Astrocyte of the hippocampus (primary cell): ENCODE measurements at places on chromosomes 1 and 21.
A peak's percentile ranks its signal among the peaks of the same experiment; 100 is the strongest.

DNA sequence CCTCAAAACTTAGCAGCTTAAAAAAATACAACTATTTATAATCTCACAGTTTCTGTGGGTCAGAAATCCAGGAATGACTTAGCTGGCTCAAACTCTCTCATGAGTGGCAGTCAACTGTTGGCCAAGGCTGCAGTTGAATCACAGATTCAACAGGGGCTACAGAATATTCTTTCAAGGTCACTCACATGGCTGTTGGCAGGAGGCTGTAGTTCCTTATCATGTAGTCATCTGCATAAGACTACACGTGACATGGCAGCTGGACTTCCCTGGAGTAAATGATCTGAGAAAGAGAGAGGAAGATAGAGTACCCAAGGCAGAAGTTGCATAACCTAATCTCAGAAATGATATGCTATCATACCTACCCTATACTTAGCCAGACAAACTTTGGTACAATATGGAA, 75.2 kb upstream of the TSPAN2 start:
- no peak for DNase-seq

- DNase-seq: peak; percentile 84
Observed at GRCh38 chr1:27357281-27358037, 9.3 kb downstream of the MAP3K6 start.

DNA sequence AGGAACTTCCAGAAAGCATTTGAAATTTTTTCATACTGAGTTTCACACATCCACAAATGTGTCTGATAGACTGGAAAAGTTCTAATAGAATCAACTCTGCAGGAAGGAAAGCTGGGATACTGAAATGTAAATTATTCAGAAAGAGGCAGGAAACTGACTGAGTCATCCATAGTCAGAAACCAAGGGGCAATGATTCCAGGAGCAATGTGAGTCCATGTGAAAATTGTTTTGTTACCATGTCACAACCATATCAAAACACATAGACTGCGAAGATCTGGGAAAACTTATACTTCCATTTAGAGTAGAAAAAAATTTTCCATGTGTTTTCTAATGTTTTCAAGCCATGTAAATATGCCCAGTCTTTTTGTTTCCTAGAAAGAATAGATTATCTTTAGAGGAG, 142.3 kb upstream of the TMPRSS15 start:
- DNase-seq: peak; percentile 59

DNA sequence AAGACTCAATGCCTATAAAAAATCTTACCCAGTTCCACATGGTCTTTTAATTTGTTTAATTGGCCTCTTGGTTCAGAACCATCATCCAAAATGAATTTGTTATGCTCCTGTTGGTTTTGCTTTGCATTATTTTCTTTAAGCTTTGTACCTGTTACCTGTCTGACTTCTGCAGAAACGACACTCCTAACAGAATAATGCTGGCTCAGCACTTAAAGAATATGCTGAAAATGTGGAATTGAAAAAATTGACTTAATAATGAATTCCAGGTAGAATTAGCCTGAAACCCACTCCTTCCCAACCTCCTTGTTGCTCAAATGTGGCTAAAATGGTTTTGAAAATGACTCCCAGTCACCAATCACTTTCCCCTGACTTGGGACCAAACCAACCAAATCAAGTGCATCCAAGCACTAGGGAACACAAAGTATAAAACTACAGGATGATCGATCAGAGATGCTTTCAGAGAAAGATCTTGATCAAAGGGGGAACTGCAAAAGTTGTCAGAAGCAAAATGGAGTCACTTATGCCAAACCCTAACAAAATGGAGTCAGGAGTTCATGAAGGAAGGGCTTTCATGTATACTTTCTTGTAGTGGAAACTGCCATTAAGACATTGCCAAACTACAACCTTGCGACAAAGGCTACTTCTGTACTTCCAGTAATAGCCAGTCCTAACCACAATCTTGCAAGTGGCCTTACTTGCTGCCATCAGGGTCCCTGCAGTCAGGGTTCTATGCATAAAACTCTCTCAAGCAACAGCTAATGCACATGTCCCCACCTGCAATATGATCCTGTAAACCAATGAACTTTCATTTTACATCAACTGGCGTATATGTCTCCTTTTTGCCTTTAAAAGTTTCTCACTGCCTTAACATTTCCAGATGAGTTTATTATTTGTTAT, 5.4 kb downstream of the GBP7 start:
- no peak for DNase-seq

DNA sequence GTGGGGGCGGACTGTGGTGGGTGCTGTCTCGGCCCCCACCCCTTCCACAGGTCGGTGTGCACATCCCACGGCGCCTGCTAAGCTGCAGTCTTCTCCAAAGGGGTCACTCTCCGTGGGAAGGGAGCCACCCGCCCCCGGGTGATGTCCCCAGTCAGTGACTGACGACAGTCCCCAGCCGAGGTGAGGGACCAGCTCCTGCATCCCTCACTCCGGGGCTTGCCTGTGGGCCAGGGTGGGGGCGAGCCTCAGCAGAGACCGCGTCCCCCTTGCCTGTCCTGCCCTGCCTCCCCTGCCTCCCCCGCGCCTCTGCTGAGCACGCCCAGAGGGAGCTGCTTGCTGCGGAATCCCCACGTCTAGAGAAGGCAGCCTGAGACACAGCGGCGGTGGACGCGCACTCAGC, 35.9 kb upstream of the PDE9A start:
- DNase-seq: no peak

- no peak for DNase-seq
Observed at GRCh38 chr1:205356440-205357139, at the start of gene KLHDC8A. Gene KLHDC8A, minus strand, starts transcription at chr1:205356922. Its CDS starts 13,318 bp downstream, at chr1:205343604.

DNA sequence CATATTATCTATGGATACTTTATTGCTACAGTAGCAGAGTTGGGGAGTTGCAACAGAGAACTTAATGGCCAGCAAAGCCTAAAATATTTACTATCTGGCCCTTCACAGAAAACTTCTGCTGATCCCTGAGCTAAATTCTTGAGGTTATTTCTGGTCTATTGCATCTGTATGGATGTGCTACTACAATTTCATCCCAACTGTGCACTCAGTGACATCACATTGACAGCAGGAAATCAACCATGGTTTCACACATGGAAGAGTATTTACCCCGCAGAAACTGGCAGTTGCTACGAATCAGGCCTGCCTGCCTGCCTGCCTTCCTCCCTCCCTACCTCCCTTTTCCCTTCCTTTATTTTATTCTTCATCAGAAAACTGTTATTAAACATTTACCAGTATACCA, 12.1 kb downstream of the CLCA2 start:
- peak; percentile 29 for DNase-seq

- DNase-seq: no peak
Observed at GRCh38 chr1:200432586-200432985, 22.8 kb upstream of the ZNF281 start.

GRCh38 chr1:153538315-153538821, 2.4 kb downstream of the S100A5 start:
- no peak for DNase-seq

DNA sequence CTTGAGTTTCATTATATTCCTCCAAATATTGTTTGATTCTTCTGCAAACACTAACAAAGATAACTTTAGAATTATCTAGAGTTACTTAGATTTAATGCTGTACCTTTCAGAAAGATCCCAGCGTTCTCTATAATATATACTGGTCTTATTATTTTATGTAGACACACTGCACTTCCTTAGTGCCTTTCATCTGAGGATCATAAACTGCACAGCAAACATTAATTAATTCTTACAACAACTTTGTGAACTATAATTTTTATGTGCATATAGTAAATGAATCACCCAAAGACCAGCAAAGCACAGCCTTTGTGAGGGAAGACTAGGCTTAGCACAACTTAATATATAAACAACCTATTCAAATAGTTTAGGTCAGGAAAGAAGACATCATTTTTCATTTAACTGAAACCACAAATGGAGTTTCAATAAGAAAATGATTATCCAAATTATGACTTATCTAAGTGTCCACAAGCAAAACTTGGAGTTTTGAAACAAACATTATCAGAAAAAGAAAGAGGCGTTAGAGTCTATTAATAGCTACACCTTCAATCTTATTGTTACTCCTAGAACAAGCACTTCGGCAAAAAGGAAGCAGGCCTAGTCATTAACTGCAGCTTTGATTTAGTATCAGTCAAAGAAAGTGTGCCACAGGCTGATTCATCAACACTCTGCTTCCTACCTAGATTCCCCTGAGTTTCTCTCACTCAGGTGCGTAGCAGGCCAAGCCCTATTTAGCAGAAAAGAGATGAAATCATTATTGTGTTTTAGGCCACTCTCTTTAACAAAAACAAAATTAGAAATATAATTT, 22.5 kb upstream of the RC3H1 start:
- DNase-seq: no peak

- peak; percentile 86 for DNase-seq
Observed at GRCh38 chr21:28636752-28637691, 355.7 kb downstream of the LTN1 start.

DNA sequence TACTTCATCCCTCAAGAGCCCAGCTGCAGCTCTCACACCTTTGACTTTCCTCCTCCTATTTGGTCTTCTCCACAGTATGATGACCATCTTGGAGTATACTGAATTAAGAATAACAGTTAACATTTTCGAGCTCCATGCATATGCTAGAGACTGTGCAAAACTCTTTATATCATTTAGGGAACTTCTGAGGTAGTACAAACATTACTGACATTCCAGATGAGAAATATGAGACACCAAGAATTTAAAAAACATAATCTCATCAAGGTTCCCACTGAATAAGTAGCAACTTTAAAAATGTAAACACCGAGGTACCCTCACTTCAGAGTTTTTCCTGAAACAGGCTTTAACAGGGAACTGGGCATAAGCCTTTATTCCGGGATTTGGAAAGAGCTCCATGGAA, 22.7 kb downstream of the FMO3 start:
- DNase-seq: peak; percentile 18

DNA sequence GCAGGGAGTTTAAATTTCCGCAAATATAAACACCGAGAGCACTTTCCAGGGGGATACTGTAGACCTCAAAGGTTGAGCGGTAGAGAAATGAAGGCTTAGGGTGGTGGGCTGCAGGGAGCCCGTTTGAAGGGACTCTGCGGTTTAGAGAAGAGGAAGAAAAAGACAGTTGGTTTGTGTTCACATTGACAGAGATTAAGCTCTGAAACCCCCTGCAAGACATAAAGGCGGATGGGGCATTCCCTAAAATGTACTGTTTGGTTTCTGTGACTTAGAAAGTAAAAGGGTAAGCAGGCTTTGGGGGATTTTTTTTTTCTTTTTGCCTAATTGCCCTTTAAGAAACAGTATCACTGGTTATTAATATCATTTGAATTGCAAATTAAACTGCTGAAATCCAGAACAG, 1.3 kb downstream of the KAZN start:
- no peak for DNase-seq

DNA sequence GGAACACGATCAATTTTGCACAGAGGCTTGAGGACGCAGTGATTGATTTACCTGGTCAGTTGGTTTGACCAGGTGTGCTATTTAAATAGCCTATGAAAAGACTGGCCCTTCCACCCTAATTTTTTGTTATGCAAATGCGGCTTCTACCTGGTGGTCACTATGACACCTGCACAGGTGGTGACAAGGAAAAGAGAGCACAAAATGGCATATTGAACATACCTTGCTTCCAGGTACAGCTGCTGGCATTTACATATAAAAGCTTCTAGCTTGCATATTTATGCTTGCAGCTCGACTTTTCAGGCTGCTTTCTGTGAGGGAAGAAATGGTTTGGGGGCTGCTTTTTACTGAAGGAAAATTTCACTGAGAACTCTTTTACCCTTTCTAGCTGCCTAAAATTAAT, 15.3 kb upstream of the FMO4 start:
- DNase-seq: no peak

- DNase-seq: no peak
Observed at GRCh38 chr1:203295796-203296195, 9.5 kb upstream of the BTG2 start.

DNA sequence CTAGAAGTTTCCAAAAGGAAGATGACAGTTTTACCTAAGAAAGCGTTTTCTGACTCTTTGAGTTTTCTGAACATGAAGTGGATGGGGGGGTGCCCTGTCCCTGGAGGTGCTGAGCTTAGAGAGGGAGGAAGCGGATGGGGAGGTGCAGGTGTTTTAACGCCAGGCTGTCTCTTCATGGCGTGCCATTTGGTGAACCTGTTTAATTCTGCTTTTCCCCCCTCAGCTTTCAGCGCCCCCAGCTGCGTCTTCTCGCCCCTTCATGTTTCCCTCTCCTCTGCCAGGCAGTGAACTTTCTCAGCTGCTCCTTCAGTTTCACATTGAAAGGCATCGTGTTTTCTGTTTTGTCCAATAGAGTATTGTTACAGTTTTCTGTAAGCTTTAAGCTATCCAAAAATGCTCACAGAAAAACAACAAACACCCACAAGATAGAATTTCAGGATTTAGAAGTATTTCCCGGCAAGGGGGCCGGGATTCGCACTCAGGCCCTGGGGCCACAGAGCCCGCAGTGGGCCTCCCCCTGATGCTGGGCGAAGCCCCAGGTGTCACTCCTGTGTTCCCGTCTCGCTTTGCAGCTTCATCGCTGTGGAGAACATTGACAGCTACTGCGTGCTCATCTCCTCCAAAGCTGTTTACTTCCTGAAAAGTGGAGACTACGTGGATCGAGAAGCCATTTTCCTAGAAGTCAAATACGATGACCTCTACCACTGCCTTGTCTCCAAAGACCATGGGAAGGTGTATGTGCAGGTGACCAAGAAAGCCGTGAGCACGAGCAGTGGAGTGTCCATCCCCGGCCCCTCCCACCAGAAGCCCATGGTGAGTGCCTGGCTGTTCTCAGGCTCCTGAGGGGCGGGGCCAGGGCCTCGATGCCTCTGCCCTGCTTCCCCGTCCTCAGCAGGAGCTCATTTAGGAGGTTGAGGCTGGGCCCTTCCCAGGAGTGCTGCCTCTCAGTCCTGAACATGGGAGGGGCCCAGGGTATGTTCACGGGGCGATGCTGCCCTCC, 111.4 kb downstream of the DHRS3 start:
- DNase-seq: no peak

DNA sequence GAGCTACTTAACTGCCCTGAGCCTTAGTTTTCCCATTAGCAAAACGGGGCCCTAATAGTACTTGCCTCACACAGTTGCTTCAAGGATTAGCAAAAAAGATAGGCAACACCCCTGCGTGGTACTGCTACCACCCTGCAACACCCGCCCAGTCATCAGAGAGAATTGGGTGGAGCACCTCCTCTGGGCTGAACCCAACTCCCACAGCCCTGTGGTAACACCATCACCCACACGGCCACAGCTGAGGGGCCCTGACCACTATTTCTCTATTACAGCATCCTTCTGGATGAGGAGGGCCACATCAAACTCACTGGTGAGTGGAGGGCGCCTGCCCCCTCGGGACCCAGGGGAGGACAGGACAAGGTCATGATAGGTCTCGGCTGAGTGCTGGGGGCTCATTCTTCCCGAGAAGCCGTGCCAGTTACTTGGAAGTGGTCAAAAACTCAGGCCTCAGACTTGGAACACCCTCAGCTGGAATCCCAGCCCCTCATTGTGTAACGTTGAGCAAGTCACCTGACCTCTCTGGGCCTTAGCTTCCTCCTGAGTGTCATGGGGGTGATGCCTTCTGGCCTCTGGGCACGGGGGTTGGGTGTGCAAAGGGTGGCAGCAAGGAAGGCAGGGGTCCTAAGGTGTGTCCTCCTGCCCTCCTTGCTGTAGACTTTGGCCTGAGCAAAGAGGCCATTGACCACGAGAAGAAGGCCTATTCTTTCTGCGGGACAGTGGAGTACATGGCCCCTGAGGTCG, 24.6 kb downstream of the RPS6KA1 start:
- DNase-seq: no peak

- DNase-seq: no peak
Observed at GRCh38 chr1:89581859-89582258, 51.1 kb upstream of the LRRC8C start.

- no peak for DNase-seq
Observed at GRCh38 chr1:119159966-119160365, 19.5 kb upstream of the WARS2 start.
